ENCODE measurements at places on chromosomes 1 and 21. TPM values are rescaled to one million over a fixed set of nuclear protein-coding genes. Genes with fewer than 3 reads are reported as not detected.

DNA sequence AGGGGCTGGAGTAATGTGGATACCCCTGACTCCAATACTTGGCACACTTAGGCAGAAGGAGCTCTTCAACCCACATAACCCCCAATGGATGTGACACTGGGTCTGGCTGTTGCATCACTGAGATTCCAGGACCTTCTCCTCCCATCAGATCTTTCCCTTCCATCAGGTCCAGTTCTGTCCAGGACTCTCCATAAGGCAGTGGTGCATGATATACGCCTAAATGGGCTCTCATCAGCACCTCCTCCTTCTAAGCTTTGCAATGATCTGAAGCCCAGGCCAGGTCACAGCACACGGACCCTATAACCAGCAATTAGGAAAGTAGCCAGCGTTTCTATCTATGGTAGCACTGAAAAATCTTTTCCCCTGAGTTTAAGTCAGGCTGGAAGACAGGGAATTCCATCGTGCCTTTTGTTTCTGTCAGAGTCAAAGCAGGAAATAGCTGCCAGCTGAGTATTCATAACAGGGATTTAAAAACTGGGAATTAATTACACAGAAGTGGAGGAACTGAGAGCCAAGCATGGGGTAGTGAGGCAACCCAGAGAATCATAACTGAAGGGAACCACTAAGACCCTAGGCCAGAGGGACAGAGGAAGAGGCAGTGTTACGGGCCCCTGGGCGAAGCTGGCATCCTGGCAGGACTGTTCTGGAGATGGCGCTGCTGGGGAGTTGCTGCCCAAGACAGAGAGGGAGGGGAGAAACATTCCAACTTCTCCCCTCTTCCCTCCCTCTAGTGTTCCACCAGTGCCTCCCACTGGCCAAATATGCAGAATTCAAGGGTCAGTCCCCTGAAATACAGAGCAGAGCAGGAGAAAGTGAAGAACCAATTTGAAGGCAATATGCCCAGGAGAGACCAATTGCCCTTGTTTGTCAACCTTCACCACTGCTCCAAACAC, 37.5 kb upstream of the HOOK1 start:
- DNase-seq = peak; percentile 49

DNA sequence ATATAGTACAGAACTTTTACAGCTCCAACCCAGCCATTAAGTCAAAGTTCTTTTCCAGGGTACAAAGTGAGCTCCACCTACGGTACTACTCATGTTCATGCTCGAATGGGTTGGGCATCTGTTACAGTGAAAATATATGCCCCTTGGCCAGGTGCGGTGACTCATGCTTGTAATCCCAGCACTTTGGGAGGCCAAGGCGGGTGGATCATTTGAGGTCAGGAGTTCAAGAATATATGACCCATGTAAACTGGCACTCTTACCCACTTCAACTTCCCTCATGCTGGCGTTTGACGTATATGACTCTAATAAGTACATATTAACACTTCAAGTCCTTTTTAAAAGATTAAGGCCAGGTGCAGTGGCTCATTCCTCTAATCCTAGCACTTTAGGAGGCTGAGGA, 71.3 kb upstream of the PKN2 start:
- DNase-seq = no peak

DNA sequence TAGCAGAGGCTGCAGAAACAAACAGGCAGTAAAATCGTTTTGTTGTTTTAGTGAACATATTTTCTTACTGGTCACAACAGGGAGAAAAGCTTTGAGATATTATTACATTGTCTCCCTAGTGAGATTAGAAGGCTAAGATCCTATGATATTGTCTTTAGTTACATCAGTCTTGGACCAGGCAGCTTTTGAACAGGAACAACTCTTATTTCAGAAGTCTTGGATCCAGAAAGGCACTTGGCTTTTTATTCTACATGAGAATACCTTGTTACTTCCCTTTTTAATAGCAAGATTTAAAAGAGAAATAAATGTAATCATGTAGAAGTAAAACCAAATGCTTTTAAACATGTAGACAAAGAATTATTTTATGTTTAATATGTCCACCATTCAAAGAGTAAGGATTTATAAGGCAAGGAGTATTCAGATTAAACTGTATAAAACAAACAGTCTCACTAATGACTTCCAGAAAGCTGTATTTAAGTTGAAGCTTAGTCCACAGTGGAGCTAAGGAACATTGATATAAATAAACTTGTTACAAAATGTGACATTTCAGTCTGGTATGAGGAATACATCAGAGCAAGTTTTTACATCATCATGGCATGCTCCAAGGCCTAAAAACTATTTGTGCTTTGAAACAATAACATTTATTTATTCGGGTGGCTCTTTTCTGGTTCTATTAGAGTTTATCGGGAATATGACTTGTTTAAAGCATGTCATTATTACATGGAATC, 72.2 kb downstream of the PHTF1 start:
- DNase-seq = no peak

- no peak for DNase-seq
These were observed 20.0 kb downstream of the CDC73 start for GRCh38 chr1:193141804-193142203.

GRCh38 chr1:81298266-81298665, 502.5 kb upstream of the ADGRL2 start:
- DNase-seq = no peak

DNA sequence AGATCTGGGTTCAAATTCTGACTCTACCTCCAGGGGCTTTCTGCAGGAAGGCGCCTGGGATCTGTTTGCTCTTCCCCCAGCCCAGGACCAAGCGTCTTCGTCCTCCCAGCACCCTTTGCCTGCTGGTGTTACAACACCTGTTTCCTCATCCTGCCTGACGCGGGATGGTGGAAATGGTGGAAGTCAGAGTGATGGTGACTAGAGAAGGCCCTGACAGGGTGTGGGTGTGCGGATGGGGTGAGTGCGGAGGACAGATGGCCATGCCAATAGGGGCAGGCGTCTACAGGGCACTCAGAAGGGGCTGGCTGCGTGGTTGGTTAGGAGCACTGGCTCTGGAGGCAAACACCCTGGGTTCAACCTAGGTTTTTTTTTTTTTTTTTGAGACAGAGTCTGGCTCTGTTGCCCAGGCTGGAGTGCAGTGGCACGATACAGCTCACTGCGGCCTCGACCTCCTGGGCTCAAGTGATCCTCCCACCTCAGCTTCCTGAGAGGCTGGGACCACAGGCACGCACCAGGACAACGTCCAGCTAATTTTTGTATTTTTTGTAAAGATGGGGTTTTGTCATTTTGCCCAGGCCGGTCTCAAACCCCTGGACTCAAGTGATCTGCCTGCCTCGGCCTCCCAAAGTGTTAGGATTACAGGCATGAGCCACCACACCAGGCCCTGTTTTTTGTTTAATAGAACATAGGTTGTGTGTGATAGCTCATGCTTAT, 1.5 kb downstream of the THEMIS2 start:
- peak; percentile 11 for DNase-seq

DNA sequence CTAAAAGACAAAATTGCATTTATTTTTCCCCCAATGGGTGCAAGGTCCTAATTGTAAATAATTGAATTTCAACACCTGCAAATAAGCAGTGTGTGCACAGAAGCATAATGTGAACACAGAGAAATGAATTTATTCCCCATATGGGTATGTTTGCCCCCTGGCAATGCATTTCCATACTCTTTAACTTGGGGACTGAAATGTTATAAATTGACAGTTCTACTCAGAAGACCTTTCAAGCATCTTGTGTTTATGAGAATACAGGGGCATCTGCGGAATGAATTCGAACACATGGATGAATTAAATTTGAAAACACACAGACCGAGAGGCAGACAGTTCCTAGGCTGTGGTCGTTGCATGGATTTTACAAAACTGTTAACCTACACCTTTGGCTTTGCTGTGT, 3.5 kb downstream of the PBX1 start:
- no peak for DNase-seq

Gene CACHD1
- total RNA-seq = 3.7 TPM

Gene PSMB2
- total RNA-seq = 28.8 TPM

Gene RIPK4
- total RNA-seq = 0.04 TPM

Gene PLPPR4
- not detected for total RNA-seq
